GM12892 (cell line): ENCODE measurements at places on chromosomes 12 and 14.

- no peak for DNase-seq
These were observed 112.1 kb upstream of the FRMD6 start for GRCh38 chr14:51539571-51540037.

DNA sequence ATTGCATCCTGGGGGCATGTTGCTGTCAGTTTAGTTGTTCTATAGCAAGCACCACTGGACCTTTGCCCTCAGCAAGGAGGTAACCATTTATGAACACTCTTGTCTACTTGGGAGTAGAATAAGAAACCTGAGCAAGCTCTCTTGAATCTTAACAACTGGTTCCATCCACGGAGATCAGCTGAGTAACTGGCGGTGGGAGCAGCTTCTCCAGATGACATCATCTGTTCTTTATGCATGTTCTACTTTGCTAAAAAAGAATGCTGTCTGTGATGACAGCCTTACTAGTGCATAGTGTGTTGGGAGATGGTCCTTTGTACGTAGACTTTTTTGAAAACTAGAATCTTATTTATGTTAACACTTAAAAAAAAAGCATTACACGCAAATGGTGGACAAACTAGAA is 17.7 kb downstream of the SLC4A8 start:
- no peak for DNase-seq

DNA sequence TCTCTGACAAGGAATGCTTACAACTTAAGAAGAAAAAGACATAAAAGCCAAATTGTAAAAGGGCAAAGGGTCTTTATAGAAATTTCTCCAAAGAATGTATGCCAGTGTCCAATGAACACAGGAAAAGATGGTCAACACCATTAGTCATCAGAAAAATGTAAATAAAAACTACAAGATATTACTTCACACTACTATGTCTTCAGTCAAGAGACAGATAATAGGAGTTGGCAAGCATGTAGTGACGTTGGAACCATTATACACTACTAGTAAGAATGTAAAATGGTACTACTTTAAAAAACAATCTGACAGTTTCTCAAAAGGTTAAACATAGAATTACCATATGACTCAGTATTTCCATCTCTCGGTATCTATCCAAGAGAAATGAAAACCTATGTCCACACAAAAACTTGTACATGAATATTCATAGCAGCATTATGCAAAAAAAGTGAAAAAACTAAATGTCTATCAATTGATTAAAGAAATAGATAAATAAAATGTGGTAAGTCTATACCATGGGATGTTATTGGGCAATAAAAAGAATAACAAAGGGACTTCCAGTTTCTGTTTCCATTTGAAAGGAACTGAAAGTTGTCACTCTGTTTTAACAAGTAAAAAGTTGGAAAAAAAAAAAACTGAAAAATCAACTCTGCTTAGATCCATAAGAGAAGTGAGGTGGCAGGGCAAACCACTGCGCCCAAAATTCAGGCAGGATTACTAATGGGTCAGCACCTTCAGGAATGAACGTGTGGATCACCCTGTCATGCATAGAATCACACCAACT is 69.8 kb downstream of the ALG10B start:
- no peak for DNase-seq

GRCh38 chr14:23187925-23188324 is 4.5 kb upstream of the SLC7A8 start:
- DNase-seq: no peak

DNA sequence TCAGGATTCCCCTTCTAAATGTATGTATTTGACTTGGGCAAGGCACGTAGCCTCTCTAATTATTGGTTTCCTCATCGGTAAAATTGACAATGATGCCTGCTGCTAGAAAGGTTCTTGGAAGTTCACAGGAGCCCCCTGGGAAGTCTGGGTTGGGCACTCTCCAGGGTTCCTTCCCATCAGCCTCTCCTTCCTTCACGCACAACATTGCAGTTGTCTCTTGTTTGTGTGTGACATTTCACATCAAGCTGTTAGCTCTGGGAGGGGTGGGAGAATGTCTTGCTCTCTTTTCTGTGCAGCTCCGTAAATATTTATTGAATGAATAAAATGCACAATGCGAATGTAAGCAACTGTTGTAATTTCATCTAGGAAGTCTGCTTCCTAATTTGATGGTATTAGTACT is 153.2 kb upstream of the PRICKLE1 start:
- DNase-seq: no peak

DNA sequence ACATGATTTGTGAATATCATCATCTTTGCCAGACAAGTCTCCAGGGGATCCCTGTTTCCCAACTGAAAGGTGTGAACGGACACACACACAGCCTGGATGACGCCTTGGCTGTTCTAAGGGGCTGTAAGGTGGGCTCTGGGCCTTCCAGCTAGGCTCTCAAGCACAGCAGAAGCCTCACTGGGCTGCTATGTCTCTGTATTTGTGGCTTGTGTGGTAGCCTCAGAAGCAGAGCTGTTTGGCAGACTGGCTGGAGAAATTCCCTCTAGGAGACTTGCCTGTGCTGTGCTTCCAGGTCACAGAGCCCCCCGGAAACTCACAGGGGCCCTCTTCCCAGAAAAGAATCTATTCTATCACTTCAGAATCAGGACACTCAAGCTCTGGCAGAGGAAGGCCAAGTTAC is 21.4 kb downstream of the OTUB2 start:
- no peak for DNase-seq

- no peak for DNase-seq
These were observed 22.4 kb downstream of the P2RX2 start for GRCh38 chr12:132640936-132641335.

- DNase-seq: no peak
These were observed 822 bp upstream of the POU6F1 start for GRCh38 chr12:51218607-51219161.

DNA sequence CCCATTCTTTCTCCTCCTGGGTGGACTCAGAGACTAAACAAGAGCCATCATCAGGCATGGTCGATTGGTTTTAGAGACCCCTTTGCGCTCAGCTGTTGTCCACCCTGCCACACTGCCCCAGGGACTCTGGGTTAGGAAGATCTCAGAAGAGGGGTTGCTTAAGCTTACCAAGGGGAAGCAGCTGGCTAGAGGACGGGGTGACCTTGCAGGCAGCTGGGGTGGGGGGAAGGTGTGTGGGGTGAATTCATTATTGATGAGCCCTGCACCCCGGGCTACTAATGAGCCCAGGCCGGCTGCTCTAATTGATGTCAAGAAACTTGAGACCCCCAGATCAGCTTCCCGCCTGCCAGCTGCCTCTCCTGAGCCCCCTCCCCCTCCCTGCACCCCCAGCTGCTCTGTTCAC is 8.7 kb upstream of the ZNF385A start:
- DNase-seq: no peak

DNA sequence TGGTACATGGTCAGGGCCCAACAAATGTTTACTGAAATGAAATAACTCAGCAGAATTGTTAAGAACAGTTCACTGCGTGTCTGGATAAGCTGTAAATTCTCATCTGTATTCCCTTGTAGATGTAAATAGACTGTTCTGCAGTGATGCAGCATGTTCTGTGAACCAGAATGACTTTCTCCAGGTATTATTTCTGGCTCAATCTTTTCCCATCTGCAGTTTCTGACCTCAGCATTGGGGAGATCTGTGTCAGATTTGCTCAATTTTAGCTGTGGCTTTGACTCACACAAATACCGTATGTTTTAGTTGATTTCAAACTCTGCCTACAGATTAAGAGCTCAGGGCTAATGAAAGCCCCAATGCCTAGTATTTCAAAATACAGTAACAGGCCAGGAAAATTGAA is 49.2 kb upstream of the DICER1 start:
- DNase-seq: no peak

DNA sequence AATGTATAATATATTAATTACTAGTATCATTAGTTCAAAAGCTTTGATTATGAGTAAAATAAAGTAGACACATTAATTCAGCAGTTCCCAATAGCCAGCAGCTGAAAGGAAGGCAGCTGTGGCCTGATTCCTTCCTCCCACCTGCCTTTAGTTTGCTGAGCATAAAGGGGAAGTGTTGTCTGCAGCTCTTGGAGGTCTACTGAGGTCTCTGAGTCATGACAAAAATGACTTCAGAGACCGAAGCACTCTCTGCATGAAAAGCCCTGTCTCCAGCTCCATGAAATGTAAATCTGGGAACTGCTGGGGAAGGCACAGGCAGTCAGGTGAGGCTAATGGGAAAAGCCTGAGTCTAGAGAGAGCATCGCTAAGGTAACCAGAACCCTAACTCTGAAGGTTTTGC is 165.4 kb downstream of the NRXN3 start:
- no peak for DNase-seq

GRCh38 chr12:107525063-107525718 is 160.4 kb upstream of the PWP1 start:
- DNase-seq: no peak

DNA sequence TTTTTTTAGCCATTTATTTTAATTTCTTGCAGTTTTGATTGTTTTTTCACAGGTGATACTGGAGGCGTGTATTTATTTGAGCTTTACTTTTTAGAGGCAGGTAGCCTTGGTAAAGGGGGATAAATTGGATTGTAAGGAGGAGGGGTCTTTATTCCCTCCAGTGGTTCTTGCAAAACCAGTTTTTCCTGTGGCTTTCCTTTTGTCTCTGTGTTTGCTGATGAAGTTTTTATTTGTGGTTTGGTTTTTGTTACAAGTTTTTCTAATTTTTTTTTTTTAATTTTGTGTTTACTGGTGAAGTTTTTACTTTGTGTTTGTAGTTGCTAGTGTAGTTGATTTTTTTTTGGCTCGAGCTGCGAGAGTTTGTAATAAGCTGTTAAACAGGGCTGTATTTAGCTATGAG is 278.5 kb downstream of the PRKD1 start:
- DNase-seq: no peak

DNA sequence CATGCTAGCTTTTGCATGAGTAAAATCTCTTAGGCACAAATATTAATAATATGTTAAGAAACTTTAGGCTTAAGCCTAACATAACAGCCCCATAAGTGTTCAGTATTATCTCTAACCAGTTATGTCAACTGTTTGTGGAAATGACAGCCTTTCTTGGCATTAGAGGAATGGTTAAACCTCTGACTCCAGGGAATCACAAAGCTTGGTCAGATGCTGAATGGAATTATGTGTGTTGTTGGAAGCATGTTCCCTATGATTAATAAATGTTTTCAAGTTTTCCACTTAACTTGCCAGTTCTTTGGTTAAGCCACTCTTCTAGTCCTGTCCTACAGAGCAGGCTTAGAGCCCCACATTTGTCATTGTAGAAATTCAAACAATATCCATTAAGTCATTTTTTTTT is 17.0 kb downstream of the PSEN1 start:
- DNase-seq: no peak

DNA sequence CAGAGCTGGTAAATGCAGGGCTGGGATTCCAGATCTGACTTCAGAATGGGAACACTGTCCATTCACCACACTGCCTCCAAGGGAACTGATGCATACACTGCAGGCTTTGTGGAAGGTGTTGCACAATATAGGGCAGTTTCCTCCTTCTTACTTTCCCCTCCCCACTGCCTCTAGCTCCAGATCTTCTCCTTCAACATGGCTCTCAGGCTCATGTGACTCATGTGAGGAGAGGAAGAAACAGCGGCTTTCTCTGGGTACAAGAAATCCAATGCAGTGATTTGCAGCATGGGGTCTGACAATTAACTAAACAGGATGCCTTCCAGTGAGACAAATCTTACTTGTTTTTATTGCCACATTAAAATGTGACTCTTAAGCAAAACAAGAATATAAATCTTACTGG is 447.6 kb upstream of the CCDC196 start:
- DNase-seq: no peak

GRCh38 chr12:122336015-122336946 is 70.0 kb upstream of the VPS33A start:
- no peak for DNase-seq

DNA sequence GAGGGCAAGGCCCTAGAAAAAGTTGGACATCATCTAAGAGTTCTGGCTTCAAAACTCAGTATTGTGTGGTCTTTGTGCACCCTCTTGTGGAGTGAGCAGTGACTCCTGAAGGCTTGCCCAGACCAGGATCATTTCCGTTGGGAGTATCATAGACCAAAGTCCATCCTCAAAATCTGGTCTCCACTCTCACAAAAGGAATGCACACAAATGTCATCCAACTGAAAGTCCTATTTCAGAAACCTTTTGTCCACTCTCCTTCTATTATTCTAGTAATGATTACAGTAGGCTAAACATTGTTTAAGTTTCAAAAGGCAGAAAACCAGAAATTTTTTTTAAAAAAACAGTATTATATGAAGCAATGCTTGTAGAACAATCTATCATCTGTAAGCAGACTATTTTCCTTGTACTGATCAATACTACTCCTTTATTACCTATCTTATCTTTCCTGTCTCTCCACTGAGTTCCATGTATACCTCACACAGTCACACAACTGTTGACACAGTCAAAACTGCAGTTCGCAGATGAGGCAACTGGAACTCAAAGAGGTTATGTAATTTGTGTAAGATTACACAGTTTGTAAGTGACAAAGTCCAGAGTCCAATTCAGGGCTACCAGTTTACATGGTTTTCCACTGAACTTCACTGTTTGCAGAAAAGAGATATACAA is 41.4 kb downstream of the COX16 start:
- DNase-seq: no peak

- no peak for DNase-seq
These were observed 173.7 kb downstream of the SLC25A21 start for GRCh38 chr14:36998686-36999085.

- DNase-seq: no peak
These were observed 7.8 kb downstream of the PRPF39 start for GRCh38 chr14:45091710-45092109.

- no peak for DNase-seq
These were observed 807.8 kb upstream of the TMEM132C start for GRCh38 chr12:127459166-127459565.

GRCh38 chr12:63989301-63989845 is 144.9 kb downstream of the SRGAP1 start:
- no peak for DNase-seq

GRCh38 chr12:18798535-18799361 is 60.8 kb downstream of the CAPZA3 start:
- DNase-seq: no peak

- DNase-seq: peak; percentile 11
These were observed 39.8 kb downstream of the IFNG start for GRCh38 chr12:68119724-68120211.

DNA sequence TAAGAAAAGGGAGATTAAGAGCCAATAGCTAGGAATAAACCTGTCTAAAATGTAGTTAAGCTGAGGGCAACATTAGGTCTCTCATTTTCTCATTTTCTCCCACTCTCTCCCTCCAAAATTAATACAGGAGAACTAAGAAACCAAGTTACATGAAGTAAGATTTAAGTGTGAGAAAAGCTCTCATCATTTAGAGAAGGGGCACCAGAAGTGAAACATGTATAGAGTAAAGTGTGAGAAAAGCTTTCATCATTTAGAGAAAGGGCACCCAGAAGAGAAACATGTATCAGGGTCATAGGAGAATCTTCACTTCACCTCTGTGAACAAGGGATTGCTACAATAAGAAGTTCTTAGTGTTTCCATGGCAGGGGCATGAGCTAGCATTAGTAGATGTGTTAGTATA is 132.4 kb upstream of the CNTN1 start:
- DNase-seq: no peak
